ENCODE measurements at places on chromosomes 12 and 14.

DNA sequence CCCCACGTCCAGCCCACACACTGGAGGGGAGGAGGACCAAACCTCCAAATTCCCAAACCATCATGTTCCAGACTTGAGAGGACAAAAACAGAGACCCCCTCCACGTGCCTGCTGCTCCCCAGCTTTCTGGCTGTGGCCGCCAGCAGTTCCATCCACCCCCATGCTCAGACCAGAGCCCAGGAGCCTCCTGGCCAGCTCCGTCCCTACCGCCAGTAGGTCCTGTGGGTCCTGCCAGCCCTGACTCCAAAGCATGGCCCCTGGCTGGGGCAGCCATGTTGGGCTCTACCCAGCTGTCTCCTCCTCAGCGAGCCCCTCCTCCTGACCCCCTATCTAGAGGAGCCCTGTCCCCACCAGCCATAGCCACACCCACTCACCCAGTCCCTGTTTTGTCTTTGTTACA, 227.3 kb upstream of the RTL1 start:
- no peak for DNase-seq

DNA sequence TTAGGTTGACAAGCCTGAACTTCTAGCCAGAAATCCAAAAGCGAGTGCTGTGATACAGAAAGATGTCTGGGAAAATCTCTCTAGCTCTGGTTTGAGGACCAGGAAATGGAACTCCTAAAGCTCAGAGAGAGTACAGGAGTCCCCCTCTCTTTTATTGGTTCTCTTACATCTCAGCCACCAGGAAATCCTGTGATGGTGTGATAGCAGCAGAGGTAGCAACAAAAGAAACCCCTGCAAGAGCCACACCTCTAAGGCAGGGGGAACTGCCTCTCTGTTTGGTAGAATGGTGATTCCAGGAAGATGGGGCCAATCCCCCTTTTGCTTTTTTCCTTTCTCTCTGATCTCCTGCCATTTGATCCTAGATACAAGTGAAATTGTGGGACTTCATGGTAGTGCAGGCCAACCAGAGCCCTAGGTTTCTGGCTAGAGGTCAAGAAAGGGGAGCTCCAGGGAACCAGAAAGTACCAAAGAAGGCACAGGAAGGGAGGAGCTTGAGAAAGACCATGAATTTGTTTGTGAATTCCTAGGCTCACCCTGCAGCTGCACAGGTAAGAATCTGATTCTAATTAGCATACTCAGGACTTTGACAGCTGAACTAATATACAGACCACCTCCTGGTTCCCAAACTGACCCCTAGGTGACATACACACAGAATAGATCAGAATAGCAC, 88.5 kb downstream of the PAPLN start:
- DNase-seq, result no peak

GRCh38 chr12:129339336-129339735, 486.1 kb downstream of the GLT1D1 start:
- DNase-seq, result no peak

DNA sequence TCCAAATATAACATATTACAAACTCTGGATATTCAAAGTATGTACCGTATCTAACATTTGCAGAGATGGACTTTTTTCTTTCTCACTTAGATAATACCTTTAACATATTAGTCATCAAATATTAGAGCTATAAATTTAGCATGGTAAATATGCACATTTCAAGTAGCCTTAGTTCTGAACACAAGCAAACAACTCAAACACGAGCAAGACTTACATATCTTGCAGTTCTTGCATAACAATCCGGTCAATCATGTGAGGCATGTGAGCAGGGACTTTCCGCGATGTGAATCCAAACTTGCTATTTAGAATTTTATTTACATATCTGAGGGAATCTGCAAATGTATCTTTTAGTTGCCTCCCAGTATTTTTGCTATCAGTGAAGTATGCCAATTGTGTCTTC, 22.1 kb upstream of the SYCP3 start:
- no peak for DNase-seq

GRCh38 chr14:77503138-77503537, 4.5 kb upstream of the ISM2 start:
- no peak for DNase-seq

- peak; percentile 77 for DNase-seq
Measured at GRCh38 chr14:72513965-72514659, 379.8 kb downstream of the DPF3 start.

GRCh38 chr14:59787045-59787674, 83.4 kb downstream of the RTN1 start:
- DNase-seq, result no peak

GRCh38 chr12:27337376-27337775, 4.7 kb downstream of the BMAL2 start:
- DNase-seq, result no peak

DNA sequence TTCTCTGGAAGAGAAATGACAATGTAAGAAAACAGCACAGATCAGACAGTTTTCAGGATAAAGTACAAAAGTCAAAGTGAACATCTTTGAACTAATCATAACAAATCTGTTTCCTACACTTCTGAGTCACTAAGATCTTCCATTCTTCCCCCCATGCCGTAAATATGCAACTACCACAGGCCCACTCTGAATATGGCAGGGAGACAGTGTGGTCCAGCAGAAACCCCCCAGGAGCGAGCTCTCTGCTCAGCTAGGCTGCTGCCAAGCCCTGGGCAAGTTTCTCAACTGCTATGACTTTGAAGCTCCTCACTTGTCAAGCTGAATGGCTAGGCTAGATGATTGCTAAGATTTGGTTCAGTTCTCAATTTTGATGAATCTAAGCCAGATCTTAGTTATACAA, 148.1 kb downstream of the EFCAB11 start:
- no peak for DNase-seq

GRCh38 chr12:91920276-91920675, 225.4 kb downstream of the BTG1 start:
- peak; percentile 81 for DNase-seq

GRCh38 chr12:81811061-81811777, 52.1 kb upstream of the PPFIA2 start:
- DNase-seq, result no peak

- DNase-seq, result no peak
Measured at GRCh38 chr12:121826318-121827150, 22.7 kb downstream of the SETD1B start.

- DNase-seq, result no peak
Measured at GRCh38 chr14:40523123-40523522, 1083.6 kb upstream of the LRFN5 start.

DNA sequence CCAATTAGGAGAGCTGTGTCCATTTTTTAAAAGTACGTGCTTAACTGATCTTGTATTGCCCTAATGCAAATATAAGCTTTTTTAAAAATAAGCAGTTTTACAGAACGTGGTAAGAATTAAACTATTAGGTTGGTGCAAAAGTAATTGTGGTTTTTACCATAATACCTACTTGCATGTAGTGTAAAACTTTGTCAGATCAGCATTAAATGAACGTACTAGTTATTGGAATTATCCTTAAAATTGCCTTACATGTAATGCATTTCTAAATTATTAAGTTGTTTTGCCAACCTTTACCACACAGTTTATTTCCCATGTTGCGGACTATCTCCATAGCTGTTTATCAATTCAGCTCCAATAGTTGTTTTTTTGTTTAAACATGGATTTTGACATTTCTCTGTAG, 10.9 kb downstream of the CAND1 start:
- DNase-seq, result no peak

DNA sequence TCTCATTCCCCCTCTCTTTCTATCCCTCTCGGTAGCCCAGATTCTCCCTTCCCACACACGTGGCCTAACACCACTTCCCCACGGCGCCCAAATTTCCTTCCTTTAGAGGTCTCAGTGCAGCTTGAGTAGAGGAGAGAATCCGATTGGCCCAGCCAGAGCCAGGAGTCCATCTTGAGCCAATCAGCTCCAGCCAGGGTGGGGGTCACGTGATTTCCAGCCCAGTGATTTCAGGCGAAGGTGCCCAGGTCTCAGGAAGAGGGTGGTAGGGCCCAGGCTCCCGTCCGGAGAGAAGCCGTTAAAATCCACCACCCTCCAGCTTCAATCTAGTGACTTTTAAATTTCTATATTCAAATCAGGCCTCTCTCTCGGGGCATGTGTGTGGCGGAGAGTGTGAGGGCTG, 45.2 kb upstream of the MYL2 start:
- no peak for DNase-seq

DNA sequence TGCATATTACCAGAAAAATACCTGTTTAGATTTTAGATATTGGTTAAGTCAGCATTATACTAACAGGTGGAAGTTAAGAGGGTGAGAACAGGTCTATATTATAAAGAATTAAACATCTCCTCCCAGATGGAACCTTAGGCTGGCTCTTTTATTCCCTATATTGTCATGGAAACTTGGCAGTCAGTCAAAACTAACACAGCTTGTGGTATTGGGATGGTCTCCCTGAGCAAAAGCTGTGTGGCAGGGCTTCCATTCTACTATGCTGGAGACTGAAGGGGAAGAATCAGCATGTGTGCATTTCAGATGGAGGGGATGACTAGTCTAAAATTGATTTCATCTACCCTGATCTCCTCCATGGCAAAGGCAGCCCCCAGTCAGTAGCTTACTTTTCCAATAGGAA, 66.7 kb downstream of the SMOC1 start:
- peak; percentile 14 for DNase-seq

DNA sequence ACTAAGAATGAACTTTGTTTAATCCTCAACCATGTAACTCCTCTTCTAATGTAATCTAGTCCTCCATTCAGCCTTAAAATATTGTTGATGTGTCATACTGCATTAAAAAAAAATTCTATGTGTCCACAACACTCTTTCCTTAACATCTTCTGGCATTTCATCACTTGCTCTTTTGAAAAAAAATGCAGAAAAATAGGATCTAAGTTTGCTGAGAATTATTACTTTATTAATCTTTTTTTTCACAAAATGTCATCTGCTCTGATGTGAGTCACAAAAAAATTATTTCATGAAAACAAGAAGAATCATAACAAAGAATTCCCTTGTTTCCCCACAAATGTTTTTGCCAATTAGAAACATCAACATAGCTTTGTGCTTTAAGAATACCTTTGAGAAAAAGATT, 410.1 kb upstream of the MGAT4C start:
- DNase-seq, result no peak

- DNase-seq, result no peak
Measured at GRCh38 chr12:64907097-64907496, 82.7 kb downstream of the TBC1D30 start.

GRCh38 chr12:124626971-124627411, 59.6 kb upstream of the NCOR2 start:
- DNase-seq, result peak; percentile 71

DNA sequence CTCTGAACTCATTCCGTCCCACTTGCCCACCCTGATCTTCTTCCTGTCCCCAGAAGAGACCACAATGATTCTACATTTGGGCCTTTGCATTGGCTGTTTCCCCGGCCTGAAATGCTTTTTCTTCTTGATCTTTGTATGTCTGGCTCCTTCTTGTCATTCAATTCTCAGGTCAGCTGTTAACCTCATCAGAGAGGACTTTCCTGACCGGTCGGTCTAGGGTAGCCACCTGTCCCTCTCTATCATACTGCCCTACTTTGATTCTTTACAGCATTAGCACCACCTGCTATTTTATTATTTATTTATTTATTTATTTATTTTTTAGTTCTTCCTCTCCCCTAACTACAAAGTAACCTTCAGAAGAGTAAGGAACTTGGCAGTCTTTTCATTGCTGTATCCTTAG, 84.3 kb downstream of the DYRK2 start:
- no peak for DNase-seq

- peak; percentile 93 for DNase-seq
Measured at GRCh38 chr12:121796855-121797751, 3.6 kb upstream of the RHOF start.
